ENCODE measurements at places on chromosomes 3 and 15. TPM values are rescaled to one million over a fixed set of nuclear protein-coding genes. Genes with fewer than 3 reads are reported as not detected.

USP13 gene
- 7.6 TPM for total RNA-seq

IQCF5 gene
- total RNA-seq = not detected

MKRN2OS gene
- not detected for total RNA-seq

CATSPER2 gene
- total RNA-seq = not detected

IL16 gene
- total RNA-seq = 6.4 TPM

CSK gene
- total RNA-seq = 28.1 TPM

HCN4 gene
- not detected for total RNA-seq

NR1I2 gene
- total RNA-seq = not detected

PLSCR1 gene
- total RNA-seq = 177 TPM

CNTN4 gene
- not detected for total RNA-seq

GREM1 gene
- 0.10 TPM for total RNA-seq

GABRA5 gene
- not detected for total RNA-seq

CORO2B gene
- 36.8 TPM for total RNA-seq

RARB gene
- 2.2 TPM for total RNA-seq

UBA5 gene
- total RNA-seq = 30.7 TPM

TMEM207 gene
- total RNA-seq = not detected

CCR4 gene
- total RNA-seq = not detected

SEMA3F gene
- total RNA-seq = 10.4 TPM

MME gene
- 84.4 TPM for total RNA-seq

CSPG5 gene
- total RNA-seq = not detected

RPP25 gene
- total RNA-seq = 15.2 TPM

ZMYND10 gene
- total RNA-seq = 0.06 TPM

CADPS gene
- total RNA-seq = not detected

CFAP92 gene
- not detected for total RNA-seq

BMF gene
- total RNA-seq = 2.3 TPM

DHX30 gene
- total RNA-seq = 45.6 TPM

CHRNB4 gene
- not detected for total RNA-seq

COMMD2 gene
- 24.8 TPM for total RNA-seq

SERINC4 gene
- total RNA-seq = not detected

ARL6 gene
- total RNA-seq = 4.3 TPM

SOX14 gene
- not detected for total RNA-seq

EDC3 gene
- total RNA-seq = 15.7 TPM

SNUPN gene
- 30.6 TPM for total RNA-seq

RYR3 gene
- total RNA-seq = 0.10 TPM

HTR3E gene
- not detected for total RNA-seq

VEPH1 gene
- total RNA-seq = 25.2 TPM

PLSCR2 gene
- total RNA-seq = not detected

HRG gene
- total RNA-seq = not detected

DNAH12 gene
- total RNA-seq = 0.20 TPM

TPRG1 gene
- total RNA-seq = 0.93 TPM

FOXL2 gene
- total RNA-seq = not detected

NISCH gene
- 38.9 TPM for total RNA-seq

Measured in cardiac ventricle fibroblast (primary cell).